ENCODE measurements at places on chromosomes 4 and X.

DNA sequence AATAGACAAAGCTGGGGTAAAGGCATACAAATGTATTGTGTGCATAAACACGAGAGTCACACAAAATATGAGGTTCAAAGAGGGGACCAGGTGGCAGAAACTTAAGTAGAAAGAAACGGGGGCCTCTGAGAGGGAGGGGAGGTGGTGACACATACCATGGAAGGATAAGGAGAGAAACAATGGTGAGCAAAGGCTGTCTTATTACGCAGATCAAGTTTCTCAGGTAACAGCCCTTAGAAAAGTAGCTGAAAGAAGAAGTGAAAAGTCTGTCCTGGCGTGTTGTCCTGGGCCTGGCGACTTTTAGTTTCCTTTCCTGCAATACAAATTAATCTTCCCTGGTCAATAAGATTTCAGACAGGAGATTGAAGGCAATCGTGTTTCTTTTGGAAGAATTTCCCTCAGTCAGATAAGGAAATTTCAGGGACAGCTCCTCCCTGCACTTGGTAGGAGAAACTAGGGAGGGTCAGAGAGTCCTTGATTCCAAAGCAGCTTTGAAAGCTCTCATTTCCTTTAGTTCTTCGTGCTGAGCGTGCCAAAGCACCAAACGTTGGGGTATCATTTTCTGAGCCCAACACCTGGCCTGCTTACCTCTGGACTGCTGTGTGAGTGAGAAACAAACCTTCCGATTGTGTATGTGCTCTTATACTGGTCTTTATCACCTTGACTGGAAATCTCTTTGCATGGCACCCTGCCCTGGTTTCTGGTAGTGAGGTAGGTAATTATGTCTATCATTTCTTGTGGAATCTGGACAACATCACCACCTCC is 676.7 kb upstream of the LCORL start:
- no peak for DNase-seq

GRCh38 chr4:20418861-20419451 is 167.3 kb downstream of the SLIT2 start:
- no peak for DNase-seq

DNA sequence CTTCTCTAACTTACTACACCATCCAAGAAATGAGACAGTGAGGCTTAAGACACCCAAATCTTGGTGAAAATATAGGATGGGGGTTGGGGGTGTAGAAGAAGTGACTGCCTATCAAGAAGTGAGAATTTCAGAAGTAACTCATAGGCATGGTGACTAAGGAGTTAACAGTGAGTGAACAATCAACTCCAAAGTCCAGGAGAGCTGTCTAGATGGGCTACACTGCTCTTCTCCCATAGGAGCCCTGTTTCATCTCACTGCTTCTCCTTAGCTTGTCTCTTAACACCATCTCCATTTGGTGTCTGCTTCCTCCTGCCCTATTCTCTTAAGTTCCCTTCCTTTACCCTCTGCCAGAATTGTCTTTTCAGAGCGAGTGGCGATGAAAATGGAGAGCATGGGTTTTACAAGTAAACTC is 22.7 kb downstream of the FABP2 start:
- DNase-seq = no peak

GRCh38 chr4:61773655-61774245 is 573.6 kb downstream of the ADGRL3 start:
- DNase-seq = no peak

Data from activated CD8-positive, alpha-beta memory T cell treated with anti-CD3 and anti-CD28 coated beads, Interleukin-2, amount 50 U/mL, for 48 hours (primary cell).